Stimulated activated CD8-positive, alpha-beta memory T cell treated with anti-CD3 and anti-CD28 coated beads, Interleukin-4, amount 100 ng/mL, for 1 hour (primary cell): ENCODE measurements at places on chromosomes 5 and 9.

DNA sequence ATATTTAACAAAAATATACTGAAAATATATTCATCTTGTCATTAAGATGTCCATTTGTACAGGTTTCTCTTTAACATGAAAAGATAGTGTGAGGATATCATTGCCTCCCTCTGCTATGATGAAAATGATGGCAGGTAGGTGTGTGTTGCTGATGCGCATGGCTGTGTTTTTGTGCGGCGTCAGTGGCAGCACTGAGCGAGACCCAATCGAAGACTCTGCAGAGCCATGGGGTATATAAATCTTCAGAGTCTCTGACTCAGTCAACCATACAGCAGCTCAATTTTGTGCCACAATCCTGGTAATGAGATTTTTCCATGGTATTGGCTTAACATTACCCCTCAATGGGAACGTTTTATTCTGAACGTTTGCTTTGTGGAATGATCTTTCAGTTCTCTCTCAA lies 153.5 kb upstream of the IQGAP2 start:
- DNase-seq: no peak

- DNase-seq: no peak
Observed at GRCh38 chr9:89426384-89426961, 71.4 kb downstream of the SEMA4D start.

DNA sequence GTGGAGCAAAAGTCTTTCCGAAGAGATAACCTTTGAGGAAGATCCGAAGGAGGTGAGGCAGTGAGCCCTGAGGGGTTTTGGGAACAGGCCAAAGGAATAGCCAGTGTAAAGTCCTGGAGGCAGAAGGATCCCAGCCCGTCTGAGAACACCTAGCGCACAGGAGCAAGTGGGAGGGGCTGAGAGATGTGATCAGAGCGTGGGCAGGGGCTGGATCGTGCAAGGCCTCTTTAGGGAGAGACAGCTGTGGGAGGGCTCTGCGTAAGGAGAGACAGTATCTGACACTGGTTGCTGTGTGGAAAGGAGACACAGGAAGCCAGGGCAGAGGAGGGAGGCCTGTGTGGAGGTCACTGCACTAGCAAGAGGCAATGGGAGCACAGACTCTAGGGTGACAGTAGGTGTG lies 68.2 kb downstream of the BARX1 start:
- no peak for DNase-seq

DNA sequence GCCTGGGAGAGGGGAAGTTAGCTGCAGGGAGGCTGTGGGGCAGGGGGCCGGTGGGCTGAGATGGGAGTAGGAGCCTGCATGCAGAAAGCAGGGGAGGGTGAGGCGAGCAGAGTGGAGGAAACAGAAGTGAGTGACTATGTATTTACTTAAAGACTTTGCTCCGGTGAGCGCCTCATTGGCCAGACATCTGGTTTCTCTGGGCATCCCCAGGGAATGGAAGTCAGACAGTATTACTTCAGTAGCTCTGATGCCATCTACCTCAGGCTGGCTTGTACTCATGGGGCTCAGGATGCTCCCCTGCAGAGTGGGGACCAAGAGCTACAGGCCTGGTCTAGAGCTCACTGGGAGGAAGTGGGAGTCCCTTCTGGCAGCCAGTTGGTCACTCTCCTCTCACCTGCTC lies 78.2 kb upstream of the ARAP3 start:
- DNase-seq: no peak

GRCh38 chr5:3843706-3844105 lies 248.1 kb downstream of the IRX1 start:
- no peak for DNase-seq

DNA sequence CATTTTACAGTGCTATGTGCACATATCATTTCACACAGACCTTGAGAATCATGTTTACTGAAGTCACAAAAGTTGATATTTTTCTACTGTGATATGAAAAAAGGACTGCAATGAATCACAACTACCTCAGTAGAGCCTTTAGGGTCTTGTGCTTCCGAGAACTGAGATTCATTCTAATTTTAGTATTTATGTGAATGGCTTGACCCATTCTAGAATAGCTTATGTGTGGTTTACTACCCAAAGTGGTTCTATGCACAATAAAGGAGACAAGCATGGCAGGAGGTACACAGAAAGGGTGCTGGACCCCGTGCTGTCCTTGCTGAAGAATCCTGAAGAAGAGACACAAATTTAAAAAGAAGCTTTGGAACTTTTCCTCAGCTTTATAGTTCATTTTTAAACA lies 28.2 kb downstream of the MEF2C start:
- DNase-seq: no peak

DNA sequence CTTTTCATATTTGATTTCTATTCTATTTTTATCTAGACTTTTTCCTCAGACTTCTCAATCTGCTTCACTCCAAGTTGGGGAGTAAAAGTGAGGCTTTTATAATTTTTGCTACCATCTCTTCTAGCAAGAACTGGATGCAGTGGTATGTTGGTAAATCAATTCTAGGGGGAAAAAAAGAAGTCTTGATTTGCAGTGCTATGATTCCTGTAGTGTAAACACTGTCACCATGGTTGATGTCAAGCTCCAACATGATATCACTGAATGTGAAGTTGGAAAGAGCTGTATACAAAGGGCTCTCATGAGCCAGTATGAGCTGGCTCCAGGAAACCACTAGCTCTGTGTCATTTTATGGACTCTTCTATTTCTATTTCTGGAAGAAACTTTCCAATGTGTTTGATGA lies 439.2 kb downstream of the NTRK2 start:
- no peak for DNase-seq
